ENCODE measurements at places on chromosomes 3 and 15. TPM values are rescaled to one million over a fixed set of nuclear protein-coding genes. Genes with fewer than 3 reads are reported as not detected.

CADM2 gene
- not detected for polyA plus RNA-seq

LYSMD2 gene
- polyA plus RNA-seq, result 5.8 TPM

LTF gene
- not detected for polyA plus RNA-seq

KLHDC8B gene
- 33.8 TPM for polyA plus RNA-seq

HRG gene
- polyA plus RNA-seq, result not detected

UROC1 gene
- not detected for polyA plus RNA-seq

GABRA5 gene
- polyA plus RNA-seq, result 0.25 TPM

- DNase-seq, result no peak
Observed at GRCh38 chr3:155404486-155404885, 111.0 kb upstream of the STRIT1 start.

DNA sequence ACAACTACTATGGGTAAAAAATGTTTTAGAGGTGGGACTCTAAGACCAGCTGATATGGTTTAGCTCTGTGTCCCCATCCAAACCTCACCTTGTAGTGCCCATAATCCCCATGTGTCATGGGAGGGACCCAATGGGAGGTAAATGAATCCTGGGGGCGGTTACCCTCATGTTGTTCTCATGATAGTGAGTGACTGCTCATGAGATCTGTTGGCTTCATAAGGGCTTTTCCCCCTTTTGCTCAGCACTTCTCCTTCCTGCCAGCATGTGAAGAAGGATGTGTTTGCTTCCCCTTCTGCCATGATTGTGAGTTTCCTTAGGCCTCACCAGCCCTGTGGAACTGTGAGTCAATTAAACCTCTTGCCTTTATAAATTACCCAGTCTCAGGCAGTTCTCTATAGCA, 45.7 kb downstream of the FAM98B start:
- DNase-seq, result no peak

GRCh38 chr3:124923833-124924232, 10.7 kb downstream of the MUC13 start:
- no peak for DNase-seq

GRCh38 chr3:10160346-10160745, 4.4 kb upstream of the IRAK2 start:
- DNase-seq, result peak; percentile 17

DNA sequence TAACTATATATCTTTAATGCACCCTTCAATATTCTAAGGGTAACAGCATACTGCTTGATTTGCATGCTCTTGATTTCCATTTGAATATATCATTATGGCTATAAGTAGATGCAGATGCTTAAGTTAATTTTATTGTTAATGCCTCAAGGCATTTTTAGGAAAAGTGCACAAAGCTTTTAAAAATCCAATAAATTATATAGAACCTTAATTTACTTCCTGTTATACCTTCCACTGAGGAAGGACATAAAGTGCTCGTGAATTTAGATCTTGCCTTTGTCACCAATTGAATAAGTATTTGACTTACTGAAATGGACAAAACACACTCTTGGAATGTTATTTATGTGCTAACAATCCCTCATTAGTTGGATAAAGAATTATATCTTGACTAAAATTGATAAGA, 276.7 kb upstream of the CCDC54 start:
- no peak for DNase-seq

DNA sequence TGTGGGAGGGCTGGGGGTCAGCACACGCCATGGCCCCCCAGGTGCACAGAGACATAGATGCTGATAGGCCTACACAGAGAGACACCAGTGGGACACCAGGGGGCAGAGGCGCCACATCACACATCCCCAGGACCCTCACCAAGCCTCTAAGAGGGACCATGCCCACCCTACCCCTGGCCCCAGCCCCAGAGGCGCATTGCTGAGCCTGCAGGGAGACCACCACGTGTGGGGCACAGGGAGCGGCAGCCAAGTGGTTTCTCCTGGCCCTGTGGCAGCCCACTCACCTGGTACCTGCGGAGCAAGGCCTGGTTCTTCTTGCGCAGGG, 1.2 kb downstream of the CCDC9B start:
- no peak for DNase-seq

DNA sequence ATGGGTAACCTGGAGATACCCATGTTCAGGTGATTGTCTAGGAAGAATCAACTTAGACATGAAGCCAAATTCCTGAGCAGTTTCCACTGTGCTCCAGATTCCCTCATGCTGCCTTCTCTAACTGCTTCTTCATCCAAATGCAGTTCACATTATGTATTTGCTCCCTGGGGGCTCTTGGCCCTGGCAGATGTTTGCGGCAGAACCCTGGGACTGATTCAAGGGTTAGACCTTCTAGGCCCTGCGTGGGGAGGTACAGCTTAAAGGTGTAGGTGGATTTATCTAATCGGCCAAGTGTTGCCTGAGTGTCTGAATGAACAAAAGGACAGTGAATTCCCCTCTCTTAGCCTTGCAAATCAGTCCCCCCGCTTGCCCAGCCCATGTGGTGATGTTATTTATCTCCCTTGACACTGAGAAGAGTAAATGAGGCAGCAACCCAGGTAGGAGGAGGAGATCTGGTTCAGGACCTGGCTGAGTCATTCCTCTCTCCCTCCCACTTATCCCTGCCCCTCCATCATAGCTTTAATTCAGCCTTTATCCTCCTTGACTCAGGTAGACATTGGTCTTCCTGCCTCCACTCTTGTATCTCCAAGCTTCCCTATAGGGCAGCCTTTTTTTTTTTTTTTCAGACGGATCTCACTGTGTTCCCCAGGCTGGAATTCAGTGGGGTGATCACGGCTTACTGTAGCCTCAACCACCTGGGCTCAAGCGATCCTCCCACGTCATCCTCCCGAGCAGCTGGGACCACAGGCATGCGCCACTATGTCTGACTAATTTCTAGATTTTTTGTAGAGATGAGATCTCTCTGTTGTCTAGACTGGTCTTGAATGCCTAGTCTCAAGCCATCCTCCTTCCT, 54.8 kb downstream of the MAGEF1 start:
- DNase-seq, result peak; percentile 55

- no peak for DNase-seq
Observed at GRCh38 chr3:132071043-132071442, 36.2 kb upstream of the CPNE4 start.

GRCh38 chr3:63993653-63994079, 29.6 kb downstream of the PSMD6 start:
- DNase-seq, result no peak

- no peak for DNase-seq
Observed at GRCh38 chr3:52396011-52396906, 48.6 kb downstream of the SEMA3G start.

DNA sequence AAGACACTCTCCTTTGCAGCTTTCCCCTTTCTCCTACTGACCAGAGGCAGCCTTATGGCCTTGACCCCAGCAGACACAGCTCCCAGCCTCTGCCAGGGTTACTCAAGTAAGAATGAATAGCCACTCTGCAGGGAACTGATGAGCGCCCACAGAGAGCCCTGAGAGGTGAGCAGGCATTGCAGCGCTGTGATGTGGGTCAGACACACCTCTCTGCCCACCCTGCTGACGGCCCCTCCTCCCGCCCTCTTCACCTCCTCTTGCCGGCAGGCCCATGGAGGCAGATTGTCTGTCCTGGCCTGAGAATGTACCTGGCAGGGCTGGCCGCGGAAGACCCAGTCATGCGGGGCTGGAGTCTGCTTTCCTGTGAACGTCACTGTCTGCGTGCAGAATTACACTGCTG, 512.6 kb upstream of the PPP2R3A start:
- DNase-seq, result no peak

GRCh38 chr15:42994546-42994945, 74.0 kb upstream of the TTBK2 start:
- DNase-seq, result peak; percentile 5

DNA sequence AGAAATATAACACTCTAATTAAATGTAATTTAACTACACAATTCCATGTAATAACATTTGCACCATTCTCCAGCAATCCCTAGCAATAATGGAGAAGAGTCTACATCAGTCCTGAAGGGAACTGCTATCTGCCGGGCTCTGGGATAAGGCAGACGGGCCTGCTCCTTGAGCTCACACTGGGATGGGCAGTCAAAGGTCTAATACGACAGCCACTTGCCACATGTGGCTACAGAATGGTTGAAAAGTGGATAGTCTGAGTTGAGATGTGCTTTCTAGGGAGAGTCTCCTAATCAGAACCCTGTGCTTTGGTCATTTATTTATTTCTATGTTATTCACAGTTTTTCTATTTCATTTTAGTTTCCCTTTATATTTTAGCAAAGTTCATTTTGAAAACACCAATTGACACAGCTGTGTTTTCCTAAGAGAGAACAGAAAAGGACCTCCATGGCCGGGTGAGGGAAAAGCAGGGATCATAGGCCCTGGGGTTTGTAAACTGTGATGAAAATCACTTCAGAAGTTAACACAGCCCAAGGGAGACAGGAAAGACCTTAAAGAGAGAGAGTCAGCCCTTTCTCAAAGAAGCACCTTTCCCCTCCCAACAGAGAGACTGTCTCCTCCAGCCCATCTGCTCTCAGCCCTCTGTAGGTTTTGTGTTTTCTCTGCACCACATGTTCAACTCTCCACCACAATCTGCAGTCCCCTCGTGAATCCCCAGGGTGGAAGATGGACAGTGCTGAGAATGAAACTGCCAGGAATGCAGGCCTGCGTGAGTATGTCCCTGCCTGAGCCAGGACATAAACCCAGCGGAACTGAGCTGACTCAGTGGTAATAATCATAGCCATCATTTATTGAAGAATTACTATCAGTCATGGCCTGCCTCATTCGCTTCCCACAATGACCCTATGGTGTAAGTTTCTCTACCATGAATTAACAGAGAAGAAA, 11.6 kb downstream of the FSIP1 start:
- peak; percentile 79 for DNase-seq

DNA sequence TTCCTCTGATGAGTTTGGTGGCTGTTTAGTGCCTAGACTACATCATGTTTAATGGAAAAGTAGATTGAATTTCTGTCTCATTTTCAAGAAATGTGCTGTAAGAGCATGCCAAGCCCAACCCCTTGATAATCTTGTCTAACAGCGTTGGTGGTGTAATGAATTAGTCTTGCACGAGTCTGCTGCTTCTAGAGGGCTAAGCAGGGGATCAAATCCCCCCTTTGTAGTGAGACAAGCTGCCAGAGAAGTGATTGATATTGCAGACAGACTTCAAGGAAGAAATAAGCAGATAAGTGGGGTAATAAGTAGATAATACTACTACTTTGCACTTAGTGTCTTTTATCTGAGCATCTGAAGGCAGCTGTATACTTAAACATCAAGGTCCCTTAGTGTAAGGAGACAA, 141.4 kb downstream of the TP63 start:
- no peak for DNase-seq

DNA sequence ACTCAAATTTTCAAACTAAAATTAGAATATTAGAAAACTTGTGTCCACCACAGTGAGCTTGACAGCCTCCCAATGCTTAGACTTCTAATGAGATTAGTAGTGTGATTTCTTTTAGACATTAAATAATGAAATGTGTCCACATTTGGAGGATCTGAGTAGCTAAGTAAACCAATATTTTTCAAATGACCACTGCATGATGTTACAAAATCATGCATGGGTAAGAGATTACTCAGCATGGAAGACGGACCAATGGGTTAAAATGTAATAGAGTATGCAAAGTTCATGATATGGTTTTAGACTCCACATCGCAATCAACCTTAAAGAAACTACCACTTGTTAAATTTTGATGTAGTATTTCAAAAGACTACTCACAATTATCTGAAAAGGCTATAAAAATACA, 130.6 kb downstream of the IMPG2 start:
- DNase-seq, result no peak

- no peak for DNase-seq
Observed at GRCh38 chr15:62799919-62800318, 242.6 kb upstream of the TPM1 start.

DNA sequence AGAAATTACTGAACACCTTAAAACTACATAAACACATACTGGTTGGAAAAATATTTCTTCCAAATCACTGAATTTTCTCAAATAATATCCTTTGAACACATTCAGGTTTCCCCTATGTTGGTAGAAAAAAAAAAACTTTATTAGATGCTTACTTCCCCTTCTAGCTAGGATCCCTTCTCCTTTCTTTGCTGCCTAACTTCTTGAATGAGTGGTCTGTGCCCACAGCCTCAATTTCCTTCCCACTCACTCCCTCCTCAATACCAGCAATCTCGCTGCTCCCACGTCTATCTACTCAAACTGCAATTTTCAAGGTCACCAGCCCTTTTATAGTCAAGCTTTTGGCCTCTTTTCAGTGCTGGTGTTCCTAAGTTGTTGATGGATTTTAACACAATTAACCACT, 8.3 kb downstream of the CD200R1 start:
- no peak for DNase-seq

- DNase-seq, result no peak
Observed at GRCh38 chr15:81152799-81153198, 18.7 kb downstream of the CFAP161 start.

- no peak for DNase-seq
Observed at GRCh38 chr3:101204246-101204645, 116.1 kb downstream of the IMPG2 start.

DNA sequence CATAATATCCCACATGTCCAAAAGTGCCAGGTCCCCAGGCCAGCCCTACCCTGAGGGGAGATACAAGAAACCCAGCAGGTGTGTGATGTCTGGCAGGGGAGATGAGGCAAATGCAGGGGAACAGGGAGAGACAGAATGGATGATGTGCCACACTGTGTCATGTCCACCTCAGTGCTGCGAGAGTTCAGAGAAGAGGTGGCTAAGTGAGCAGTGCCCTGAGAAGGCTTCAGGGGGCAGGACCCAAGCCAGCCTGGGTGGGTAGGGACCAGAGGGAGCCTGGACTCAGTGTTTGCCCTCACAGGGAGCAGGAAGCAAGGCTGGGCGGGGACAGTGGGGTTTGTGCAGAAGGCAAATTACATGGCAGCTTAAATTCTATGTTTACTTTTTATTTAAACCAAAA, 61.2 kb downstream of the KLHL6 start:
- DNase-seq, result no peak

DNA sequence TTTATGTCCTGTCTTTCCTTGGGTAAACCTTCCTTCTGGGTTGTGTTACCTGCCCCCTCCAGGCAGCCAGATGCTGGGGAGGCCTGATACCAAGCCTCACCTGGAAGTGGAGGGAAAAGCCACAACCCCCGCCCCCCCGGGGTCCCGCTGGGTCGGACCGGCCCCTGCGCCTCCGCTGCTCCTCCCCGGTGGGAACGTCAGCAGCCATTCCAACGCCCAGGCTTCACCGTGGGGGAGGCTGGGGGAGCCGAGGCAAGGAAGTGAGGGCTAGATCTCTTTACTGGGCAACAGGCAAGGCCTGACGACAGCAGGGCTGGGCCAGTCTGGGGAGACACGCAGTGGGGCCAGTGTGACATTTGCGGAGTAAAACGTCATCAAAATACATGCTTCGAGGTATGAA, 53.0 kb upstream of the SNRPA1 start:
- no peak for DNase-seq

- DNase-seq, result no peak
Observed at GRCh38 chr3:16885593-16886302, 993 bp downstream of the PLCL2 start.

DNA sequence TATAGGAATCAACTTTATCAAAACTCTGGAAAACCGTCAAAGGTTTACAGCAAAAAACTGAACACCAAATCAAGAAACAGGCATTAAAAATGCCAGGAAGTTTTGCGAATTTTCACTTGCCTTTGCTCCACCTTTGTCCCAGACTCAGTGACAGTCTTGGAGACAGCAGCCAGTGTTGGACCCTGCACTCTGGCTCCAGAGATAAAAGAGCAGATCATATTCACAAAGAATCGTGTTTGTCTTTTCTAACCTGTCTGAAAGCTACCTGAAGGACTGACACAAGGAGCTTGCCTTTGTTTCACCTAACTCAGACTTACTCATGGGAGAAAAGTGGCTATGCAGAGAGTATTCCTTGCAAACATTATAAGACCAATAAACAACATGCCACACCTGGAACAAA, 74.0 kb upstream of the TCF12 start:
- DNase-seq, result no peak

GRCh38 chr3:183178512-183178832, 15.9 kb upstream of the LAMP3 start:
- DNase-seq, result no peak
